ENCODE measurements at places on chromosomes 12 and 14. TPM values are rescaled to one million over a fixed set of nuclear protein-coding genes. Genes with fewer than 3 reads are reported as not detected.

- DNase-seq, result no peak
Observed at GRCh38 chr12:102232446-102232845, 34.8 kb upstream of the PMCH start.

Gene TMPRSS12
- not detected for total RNA-seq

Gene CPM
- total RNA-seq, result 35.0 TPM

Gene GPR84
- total RNA-seq, result 0.29 TPM

DNA sequence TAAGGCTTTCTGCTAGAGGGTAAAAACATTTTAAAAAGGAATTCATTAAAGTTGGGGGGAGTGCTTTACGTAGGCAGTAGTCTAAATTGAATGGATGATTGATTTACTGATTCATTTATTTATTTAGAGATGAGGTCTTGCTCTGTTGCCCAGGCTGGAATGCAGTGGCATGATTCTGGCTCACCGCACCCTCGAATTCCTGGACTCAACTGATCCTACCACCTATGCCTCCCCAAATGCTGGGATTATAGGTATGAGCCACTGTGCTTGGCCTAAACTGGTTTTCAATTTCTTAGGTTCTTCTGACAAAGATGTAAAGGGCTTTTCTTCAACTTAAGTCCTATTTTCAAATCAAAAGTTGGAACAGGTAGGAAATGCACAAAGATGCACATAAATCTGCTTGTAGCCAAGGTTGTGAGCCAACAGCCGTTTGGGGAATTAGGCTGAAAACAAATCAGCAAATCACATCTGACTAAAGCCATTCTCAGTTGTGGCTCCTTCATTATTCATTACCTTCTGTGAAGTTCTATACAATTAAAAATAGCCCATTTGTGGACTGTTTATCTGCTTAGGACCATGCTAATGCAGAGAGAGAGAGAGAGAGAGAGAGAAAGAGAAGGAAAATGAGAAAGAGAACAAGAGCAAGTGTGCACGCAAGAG lies 218.0 kb downstream of the PPM1H start:
- no peak for DNase-seq

DNA sequence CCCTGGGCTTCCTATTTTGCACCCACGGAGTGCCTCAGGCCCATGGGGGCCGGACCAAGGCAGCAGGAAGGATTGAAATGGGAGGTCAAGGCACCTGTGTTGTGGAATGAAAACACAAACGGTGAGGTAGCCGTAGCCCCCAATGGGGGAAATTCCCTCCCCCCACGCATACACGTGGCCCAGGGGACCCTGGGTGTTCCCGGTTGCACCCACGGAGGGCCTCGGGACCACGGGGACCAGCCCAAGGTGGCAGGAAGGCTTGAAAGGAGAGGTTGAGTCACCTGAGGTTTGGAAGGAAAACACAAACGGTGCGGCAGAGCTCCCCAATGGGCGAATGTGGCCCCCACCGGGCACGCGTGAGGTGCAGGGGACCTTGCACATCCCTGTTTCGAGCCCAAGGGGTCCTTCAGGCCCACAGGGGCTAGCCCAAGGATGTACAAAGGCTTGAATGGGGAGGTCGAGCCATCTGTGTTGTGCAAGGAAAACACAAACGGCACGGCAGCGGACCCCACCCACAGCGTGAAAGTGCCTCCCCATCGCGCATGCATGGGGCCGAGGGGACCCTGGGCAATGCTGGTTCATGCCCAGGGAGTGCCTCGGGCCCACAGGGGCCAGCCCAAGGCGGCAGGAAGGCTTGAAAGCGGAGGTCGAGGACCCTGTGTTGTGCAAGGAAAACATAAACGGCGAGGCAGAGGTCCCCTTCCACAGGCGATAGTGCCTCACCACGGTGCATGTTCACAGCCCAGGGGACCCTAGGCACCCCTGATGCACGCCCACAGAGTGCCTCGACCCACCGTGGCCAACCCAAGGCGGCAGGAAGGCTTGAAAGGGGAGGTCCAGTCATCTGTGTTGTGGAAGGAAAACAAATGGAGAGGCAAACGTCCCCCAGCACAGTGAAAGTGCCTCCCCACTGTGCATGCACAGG lies 376.7 kb downstream of the ALG10 start:
- peak; percentile 4 for DNase-seq

DNA sequence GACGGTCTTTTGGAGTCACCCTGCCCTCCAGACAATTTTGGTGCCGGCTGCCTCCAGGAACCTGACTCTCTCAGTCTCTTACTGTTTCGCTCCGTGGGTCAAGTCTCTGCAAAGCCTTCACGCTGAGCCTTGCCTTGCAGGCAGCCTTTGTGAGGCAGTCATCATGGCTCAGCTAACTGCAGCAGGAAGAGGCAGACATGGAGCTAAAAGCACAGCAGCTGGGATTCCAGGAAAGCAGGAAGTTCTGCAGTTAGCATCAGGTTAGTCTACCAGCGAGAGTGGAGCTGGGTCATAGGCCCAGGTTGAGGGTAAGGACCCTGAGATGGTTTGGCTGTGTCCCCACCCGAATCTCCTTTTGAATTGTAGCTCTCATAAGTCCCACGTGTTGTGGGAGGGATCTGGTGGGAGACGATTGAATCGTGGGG lies 305.4 kb downstream of the PCNX1 start:
- DNase-seq, result no peak

Gene P2RX2
- total RNA-seq, result not detected

Gene CMA1
- total RNA-seq, result 0.42 TPM

- no peak for DNase-seq
Observed at GRCh38 chr12:101004898-101005297, 205.1 kb downstream of the SLC5A8 start.

DNA sequence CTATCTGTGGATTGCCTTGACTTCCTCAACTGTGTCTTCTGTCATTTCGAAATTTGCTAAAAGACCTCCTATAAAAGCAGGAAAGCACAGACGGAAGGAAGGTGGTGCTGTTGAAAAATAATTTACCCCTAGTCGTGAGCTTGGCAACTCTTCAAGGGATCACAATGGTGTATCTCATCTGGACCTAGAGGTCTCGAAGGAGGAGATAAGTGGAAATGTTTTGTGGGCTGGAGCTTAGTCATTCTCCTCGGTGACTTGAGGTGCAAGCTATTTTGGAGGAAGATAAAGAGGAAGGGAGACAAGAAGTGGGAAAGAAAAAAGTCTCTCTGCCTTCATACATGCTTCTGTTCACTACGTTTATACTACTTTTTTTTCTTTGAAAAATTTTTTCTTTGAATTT lies 89.9 kb downstream of the FLRT2 start:
- no peak for DNase-seq

GRCh38 chr14:45868377-45868776 lies 615.4 kb upstream of the MIS18BP1 start:
- no peak for DNase-seq

DNA sequence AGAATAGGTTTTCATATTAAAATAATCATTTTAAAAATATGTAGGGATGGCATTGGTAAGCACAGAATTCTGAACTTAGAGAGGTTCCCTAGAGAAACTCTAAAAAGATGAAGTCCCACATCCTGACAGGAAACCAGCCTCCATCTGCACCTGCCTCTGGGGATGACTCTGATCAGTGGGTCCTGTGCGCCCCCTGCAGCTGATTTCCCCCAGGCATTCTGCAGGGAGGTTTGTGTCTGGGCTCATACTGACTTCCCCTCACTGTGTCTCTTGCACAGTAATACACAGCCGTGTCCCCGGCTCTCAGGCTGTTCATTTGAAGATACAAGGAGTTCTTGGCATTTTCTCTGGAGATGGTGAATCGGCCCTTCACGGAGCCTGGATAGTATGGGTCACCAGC lies 602.9 kb downstream of the TMEM121 start:
- no peak for DNase-seq

- no peak for DNase-seq
Observed at GRCh38 chr12:29103539-29103974, 45.5 kb upstream of the FAR2 start.

DNA sequence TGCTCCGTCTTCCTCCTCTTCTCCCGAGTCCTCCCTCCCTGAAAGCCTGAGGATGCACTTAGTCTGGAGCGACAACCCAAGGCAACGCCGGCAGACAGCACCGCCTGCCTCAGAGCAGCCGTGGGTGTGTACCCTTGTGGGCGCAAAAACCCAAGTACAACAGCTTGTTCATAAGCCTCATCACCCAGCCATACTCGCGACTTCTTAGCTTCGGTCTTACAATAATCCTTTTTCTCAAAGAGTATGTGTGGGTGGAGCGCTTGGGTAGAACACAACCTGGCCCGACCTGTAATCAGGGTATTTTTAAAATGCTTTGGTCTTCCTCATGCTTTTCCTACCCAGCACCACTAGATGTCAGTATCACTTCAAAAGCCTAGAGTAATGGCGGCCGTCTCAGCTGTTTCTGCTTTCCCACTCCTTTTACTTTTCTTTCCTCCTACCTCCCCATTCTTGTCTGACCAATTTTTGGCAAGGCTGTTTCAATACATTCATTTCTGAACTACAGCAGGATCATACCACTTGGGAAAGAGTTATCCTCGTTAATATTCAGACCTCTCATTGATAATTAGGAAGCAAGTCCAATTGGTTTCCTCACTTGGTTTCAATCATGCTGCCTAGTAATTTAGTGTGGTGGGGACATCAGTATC lies 198.9 kb downstream of the EPS8 start:
- DNase-seq, result peak; percentile 36

Gene PPP1R36
- total RNA-seq, result 0.38 TPM

Gene PLD4
- 0.13 TPM for total RNA-seq

GRCh38 chr12:78396538-78396937 lies 468.0 kb upstream of the SYT1 start:
- DNase-seq, result no peak

DNA sequence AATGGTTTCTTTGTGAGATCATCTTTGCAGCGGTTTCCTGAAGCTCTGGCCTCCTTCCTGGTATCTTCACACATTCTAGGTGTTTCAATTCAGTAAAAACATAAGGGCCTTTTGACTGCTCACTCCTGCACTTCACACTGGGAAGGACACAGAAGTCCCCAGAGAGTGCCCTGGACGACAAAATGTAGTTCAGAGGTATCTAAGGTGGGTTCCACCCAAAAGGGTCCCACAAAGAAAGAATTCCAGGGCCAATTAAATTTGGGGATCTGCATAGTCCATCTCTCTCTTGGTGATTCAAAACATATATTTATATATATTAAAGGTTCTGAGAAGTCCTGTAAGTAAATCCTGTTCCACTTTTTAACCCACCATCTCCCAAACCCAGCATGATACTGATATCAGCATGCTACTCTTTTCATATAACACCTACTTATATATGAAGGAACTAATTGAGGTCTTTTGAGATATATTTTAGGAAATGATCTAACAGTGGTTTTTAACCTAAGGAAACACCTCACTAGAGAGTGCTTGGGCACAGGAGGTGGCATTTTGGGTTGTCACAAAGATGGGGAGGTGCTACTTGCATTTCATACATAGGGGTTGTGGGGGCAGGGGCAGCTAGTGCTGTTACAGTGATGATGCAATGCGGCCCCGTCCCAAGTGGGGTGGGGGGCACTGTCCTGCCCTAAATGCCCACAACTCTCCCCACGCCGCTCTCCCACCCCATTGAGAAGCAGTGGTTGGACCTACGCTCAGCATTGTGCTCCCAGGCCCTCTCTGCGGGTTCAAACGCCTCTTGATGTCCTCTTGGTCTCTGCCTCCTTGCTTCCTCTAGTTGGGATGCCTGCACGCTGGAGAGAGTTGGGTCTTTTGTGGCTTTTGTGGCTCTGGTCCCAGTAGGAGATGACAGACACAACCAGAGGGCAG lies 109.4 kb downstream of the ARF6 start:
- no peak for DNase-seq

- DNase-seq, result peak; percentile 71
Observed at GRCh38 chr12:8664228-8664913, 1.7 kb upstream of the MFAP5 start.

DNA sequence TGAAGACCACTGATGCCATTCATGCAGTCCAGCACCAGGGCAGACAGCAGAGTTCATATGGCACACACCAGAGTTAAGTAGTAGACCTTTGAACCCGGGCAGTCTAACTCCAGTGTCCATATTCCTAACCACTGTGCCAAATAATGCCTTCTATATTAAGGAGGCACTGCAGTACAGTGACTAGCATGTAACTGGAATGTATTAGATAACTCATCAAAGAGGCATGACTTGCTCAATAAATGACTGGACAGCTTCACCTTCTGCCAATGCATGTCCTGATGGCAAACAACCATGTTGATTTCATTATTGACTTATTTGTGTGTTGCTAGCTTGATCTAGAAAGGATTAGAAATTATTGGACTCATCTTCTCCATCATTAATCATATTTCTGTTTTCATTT lies 40.2 kb downstream of the DACT1 start:
- no peak for DNase-seq

- DNase-seq, result no peak
Observed at GRCh38 chr14:21840765-21841164, 167.1 kb upstream of the OR4E1 start.

Gene NTF3
- total RNA-seq, result 1.2 TPM

DNA sequence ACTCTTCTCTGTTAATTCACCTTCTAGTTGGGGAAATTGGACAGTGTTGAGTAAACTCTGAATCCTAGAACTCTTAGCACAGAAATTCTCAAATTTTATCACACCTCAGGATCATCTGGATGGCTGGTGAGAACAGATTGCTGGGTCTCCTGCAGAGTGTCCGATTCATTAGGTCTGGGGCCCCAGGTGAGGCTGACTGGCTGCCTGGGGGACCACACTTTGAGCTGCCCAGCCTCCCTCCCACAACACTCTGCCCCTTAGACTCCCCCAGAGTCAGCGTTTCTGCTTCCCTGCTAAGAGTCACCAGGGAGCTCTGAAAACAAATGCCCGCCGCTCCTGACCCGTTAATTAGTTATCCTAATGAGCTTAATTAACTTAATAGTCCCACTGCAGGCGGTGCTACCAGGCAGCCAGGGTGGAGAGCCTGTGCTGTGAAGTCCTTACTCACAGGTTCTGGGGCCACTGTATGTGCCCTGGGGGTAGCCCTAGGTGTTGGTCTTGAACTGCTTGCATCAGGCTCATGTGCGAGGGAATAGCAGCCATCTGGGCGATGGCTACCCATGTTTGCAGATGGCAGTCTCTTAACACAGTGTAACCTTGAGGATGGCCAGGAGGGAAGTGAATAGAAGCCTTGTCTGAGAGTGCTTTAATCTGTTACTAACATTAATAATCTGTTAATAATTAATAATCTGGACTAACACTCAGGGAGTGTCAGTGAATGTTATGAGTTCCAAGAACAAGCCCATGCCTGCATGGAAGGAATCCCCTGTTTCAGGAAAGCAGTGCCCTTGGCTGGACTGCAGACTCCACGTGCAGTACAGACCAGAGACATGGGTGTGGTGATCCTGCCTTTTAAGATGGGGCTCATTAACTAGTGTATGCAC lies 35.6 kb downstream of the AACS start:
- no peak for DNase-seq

Gene CCDC198
- not detected for total RNA-seq

- no peak for DNase-seq
Observed at GRCh38 chr14:104187931-104188726, 49.7 kb downstream of the KIF26A start.

GRCh38 chr14:81523616-81524015 lies 10.0 kb downstream of the SEL1L start:
- DNase-seq, result no peak

Data from left cardiac atrium (tissue), 4 donors.